ENCODE measurements at places on chromosomes 1 and 21. TPM values are rescaled to one million over a fixed set of nuclear protein-coding genes. Genes with fewer than 3 reads are reported as not detected.

Gene PPFIA4
- 9.4 TPM for total RNA-seq

Gene DNASE2B
- total RNA-seq = 0.09 TPM

Gene FOXE3
- total RNA-seq = not detected

Gene ATXN7L2
- 2.1 TPM for total RNA-seq

Gene NPPB
- total RNA-seq = not detected

Gene ACTL8
- total RNA-seq = 0.16 TPM

Gene ITGB2
- total RNA-seq = not detected

Gene KLHDC9
- 2.3 TPM for total RNA-seq

Gene KRTAP10-8
- not detected for total RNA-seq

Gene GRHL3
- not detected for total RNA-seq

Gene TAL1
- not detected for total RNA-seq

Gene IL22RA1
- not detected for total RNA-seq

Gene CFAP74
- total RNA-seq = not detected

Gene SH2D5
- 1.3 TPM for total RNA-seq

Gene DMBX1
- total RNA-seq = not detected

Gene CLCNKB
- 0.17 TPM for total RNA-seq

Gene RHEX
- not detected for total RNA-seq

Gene RBP7
- total RNA-seq = not detected

Gene C1orf167
- 0.63 TPM for total RNA-seq

Gene HSF2BP
- 0.77 TPM for total RNA-seq

Gene PPP1R12B
- total RNA-seq = 14.6 TPM

Gene ZNF648
- not detected for total RNA-seq

Gene SYPL2
- 0.16 TPM for total RNA-seq

Gene GJA8
- not detected for total RNA-seq

Gene TUFT1
- total RNA-seq = 5.2 TPM

Gene IGSF9
- total RNA-seq = not detected

Gene RGS7
- under 0.01 TPM for total RNA-seq

Gene TFF3
- total RNA-seq = 0.95 TPM

Gene NKAIN1
- total RNA-seq = not detected

Gene CRYBG2
- under 0.01 TPM for total RNA-seq

Gene ST6GALNAC3
- 0.47 TPM for total RNA-seq

Gene CCDC28B
- total RNA-seq = 19.5 TPM

Gene OR2L2
- total RNA-seq = not detected

Gene RPTN
- total RNA-seq = not detected

Gene TMOD4
- total RNA-seq = not detected

Gene KMO
- total RNA-seq = not detected

Gene FYB2
- total RNA-seq = not detected

Gene RGS1
- total RNA-seq = not detected

Gene MTOR
- 30.9 TPM for total RNA-seq

Gene LRRC8D
- 15.1 TPM for total RNA-seq

Gene SLC45A1
- 2.6 TPM for total RNA-seq

Gene KCNJ6
- not detected for total RNA-seq

Gene DDR2
- 224 TPM for total RNA-seq

Gene MAP3K21
- 0.52 TPM for total RNA-seq

Gene CHI3L1
- total RNA-seq = 1.1 TPM

Gene IVL
- not detected for total RNA-seq

Gene ATP6V1G3
- total RNA-seq = not detected

Gene MRTO4
- total RNA-seq = 10.0 TPM

Gene TEX38
- total RNA-seq = not detected

Gene ARID4B
- 44.8 TPM for total RNA-seq

Gene RGS13
- total RNA-seq = not detected

Gene CCDC190
- total RNA-seq = 0.26 TPM

Gene SF3B4
- total RNA-seq = 6.3 TPM

Gene HPDL
- total RNA-seq = 0.26 TPM

Gene TSTD1
- 15.4 TPM for total RNA-seq
